ENCODE measurements at places on chromosomes 2 and 18.

- no peak for DNase-seq
These were observed 35.4 kb downstream of the PPP4R3B start for GRCh38 chr2:55581874-55582547.

DNA sequence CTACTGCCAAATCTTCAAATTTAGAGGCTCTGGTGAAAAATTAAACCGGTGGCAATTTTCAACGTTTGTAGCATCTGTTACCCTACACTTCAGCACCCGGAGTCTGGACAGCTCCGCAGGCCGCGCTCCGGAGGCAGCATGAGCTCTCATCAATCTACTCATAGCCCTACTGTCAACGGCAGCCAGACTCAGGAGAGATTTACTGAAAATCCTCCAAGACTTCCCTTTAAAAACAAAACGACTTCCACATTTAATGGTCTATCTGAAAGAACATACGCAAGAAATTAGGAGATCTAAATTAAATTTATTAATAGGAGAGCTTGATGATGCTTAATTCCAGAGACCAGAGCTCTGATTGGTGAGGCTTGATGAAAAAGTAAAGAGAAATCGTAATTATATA lies 970 bp upstream of the ADCYAP1 start:
- DNase-seq: peak; percentile 52

DNA sequence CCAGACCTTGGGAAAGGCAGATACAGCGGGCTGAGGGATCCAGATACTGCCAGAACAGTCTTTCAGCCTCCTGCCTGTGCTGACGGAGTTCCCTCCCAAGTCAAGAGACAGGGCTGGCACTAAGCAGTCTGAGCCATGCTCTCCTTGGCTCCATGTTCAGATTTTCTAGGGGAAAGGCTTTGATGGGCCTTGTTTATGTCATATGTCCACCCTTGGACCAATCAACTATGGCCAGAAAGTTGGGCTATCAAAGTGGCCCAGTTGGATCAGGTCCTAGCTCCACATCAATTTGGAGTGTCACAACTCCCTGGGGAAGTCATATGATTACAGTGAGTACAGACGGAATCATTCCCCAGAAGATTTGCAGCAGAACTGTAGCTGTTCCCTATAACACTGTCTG lies 152.0 kb downstream of the GREB1L start:
- no peak for DNase-seq

DNA sequence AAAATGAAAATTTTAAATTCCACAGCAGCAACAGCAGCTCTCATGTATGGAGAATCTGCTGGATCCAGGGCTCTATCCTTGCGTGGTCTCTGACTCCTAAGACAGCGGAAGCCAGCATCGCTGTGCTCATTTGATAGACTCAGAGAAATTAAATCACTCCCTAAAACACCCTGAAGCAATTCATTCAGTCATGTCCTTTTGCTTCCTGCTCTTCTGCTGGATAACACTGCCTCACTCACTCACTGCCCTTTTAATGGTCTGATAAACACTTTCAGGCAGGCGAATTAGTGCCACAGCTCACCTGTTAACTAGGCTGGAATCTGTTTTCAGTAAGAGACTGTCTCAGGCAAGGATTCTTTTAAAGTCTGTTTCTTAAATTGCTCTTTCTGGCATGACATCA lies 10.0 kb downstream of the WIPF1 start:
- DNase-seq: no peak

GRCh38 chr2:75751824-75752468 lies 41.2 kb upstream of the GCFC2 start:
- no peak for DNase-seq

GRCh38 chr2:105573490-105573889 lies 171.2 kb upstream of the NCK2 start:
- DNase-seq: no peak

DNA sequence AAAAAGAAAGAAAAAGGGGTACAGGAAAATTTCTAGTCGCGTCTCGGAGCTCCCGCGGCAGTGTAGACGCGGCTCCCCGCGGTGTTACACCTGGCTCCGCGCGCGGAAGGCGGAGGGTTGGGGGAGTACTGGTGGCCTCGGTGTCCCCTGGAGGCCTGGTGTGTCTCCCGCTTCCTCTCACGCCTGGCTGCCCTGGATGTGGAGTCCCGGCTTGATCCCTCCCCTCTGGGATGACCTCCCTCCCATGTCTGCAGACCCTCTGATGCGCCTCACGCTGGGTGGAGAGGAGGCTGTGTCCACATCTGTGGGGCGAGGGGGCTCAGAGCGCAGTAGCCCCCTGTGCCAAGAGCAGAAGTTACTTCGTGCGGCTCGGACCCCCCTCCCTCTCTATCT lies 1.2 kb downstream of the KIF5C start:
- DNase-seq: no peak

- DNase-seq: peak; percentile 39
These were observed 149.0 kb upstream of the GLI2 start for GRCh38 chr2:120586507-120587278.

- DNase-seq: no peak
These were observed 57.4 kb downstream of the MYO1B start for GRCh38 chr2:191302459-191303139.

- no peak for DNase-seq
These were observed 15.0 kb upstream of the CPS1 start for GRCh38 chr2:210541290-210541902.

DNA sequence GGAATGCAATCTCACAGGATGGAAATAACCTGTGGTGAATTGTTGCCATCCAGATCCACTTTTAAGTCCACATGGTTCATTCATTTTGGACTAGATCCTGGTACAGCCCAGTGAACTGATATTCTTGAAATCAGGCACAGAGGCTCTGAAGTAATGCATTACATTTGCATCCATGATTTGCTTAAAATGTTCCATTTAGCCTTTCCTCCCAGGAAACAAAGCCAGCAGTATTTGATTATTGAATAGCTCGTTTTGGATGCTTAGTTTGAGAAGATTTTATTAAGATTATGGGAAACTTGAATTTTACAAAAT lies 995.8 kb upstream of the CDH2 start:
- no peak for DNase-seq

DNA sequence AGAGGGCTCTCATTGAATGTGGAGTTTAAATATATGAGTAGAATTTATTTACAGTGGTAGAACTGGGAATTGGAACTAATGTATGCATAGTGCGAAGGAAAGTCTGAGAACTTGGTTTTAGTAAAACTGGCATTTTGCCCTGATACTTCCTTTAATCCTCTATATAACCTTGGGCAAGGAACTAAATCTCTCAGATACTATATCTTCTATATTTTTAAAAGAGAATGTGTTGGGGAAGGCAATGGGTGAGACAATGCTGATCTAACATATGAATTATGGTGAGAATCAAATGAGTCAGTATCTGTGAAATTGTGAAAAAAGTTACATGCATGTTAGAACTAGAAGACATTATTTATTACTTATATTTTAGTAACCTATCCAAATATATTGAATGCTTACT lies 2109.4 kb upstream of the PIK3C3 start:
- DNase-seq: no peak

DNA sequence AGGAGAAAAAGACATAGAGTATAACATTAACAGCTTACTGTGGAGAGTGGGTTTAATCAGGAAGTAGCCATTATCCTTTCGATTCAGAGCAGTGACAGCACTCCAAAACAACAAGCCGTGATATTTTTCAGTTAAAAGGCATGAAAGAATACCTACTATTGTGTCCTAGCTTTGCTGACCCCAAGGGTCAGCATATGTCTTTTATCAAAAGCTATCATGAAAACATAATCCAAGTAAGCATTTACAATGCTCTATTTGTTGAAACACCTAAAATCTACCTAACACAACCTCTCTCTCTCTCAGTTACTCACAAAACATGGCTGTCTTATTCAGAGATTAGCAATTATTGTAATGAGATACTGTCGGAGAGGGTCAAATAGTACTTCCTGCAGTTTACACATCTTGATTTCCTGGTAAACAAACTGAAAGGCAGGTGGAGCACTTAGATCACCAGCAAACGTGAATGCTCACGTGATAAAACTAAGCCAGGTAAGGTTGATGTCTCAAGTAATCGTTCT lies 100.0 kb downstream of the BAZ2B start:
- DNase-seq: peak; percentile 14

- peak; percentile 74 for DNase-seq
These were observed 40.7 kb upstream of the NT5C1B start for GRCh38 chr2:18630101-18630500.

- no peak for DNase-seq
These were observed 97.1 kb downstream of the ZBTB7C start for GRCh38 chr18:48312066-48312465.

GRCh38 chr2:143688248-143688647 lies 559.0 kb downstream of the ARHGAP15 start:
- DNase-seq: no peak

GRCh38 chr2:109510136-109511028 lies 103.4 kb downstream of the SEPTIN10 start:
- peak; percentile 70 for DNase-seq

DNA sequence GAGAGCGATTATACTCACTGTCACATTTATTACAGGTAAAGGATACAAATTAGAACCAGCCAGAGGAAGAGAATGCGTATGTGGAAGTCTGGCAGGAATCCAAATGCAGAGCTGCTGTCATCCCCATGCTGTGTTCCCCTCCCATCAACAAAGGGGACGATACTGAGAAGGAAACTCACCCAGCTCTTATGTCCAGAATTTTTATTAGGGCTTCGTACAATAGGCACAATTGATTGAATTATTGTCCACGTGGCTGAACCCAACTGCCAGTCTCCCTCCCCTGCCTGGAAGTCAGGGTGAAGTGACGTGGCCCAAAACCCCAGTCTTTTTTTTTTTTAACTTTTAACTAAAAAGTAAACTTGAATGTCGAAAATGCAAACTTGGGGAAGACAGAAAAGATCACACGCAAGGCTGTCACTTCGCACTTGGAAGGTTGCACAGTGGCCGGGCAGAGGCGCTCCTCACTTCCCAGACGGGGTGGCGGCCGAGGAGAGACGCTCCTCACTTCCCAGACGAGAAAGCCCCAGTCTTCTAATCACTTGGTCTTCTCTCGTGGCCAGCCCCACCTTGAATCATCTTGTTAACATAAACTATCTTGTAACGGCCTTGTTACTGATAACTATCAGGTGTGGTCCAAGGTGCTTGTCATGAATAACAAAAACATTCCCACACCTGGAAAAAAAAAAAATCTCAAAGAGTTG lies 40.0 kb upstream of the ITSN2 start:
- no peak for DNase-seq

DNA sequence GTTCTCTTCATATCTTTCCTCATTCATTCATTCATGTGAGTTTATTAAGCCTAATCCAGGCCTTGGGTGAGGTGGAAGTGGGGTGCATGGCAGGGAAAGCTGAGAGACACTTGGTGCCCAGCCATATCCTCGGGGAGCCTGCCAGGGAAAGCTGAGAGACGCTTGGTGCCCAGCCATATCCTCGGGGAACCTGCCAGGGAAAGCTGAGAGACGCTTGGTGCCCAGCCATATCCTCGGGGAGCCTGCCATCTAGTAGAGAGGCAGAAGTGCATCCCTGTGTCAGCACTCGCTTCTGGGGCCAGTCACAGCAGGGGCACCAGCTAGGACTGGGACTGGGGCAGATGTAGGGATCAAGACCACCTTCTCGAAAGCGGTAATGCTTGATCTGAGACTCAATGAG lies 39.4 kb downstream of the DDX18 start:
- DNase-seq: no peak

- peak; percentile 86 for DNase-seq
These were observed 1265.5 kb upstream of the ACVR2A start for GRCh38 chr2:146579147-146579930.

- no peak for DNase-seq
These were observed 86.3 kb downstream of the ALPK2 start for GRCh38 chr18:58542426-58543159.

DNA sequence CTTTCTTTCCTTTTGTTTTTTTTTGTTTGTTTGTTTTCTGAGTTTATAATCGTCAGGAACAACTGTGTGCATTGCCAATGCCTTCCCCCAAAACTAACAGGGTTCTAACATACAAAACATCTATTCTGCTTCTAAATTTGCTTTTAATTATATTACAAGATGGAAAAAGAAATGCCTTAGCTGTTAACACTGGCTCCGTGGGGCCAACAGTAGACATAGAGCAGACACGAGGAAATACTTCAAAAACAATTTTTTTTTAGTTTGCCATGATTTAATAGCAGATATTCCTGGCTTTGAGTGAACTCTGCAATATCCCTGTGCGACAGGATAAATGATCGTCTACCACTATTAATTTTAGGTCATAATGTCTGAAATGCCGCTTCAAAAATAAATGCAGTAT lies 153.3 kb upstream of the HNRNPA3 start:
- DNase-seq: no peak

All from fibroblast of skin of right biceps (primary cell).